ENCODE measurements at places on chromosomes 2 and 18. TPM values are rescaled to one million over a fixed set of nuclear protein-coding genes. Genes with fewer than 3 reads are reported as not detected.

The SERPINB12 gene
- not detected for total RNA-seq

The REG3G gene
- total RNA-seq, result not detected

The IL36B gene
- not detected for total RNA-seq

The PLEK gene
- total RNA-seq, result 3.7 TPM

The ALLC gene
- total RNA-seq, result not detected

The GRB14 gene
- 12.5 TPM for total RNA-seq

The PSMA8 gene
- total RNA-seq, result 0.46 TPM

The SCN7A gene
- total RNA-seq, result 19.6 TPM

The RIT2 gene
- total RNA-seq, result 59.3 TPM

The GPR39 gene
- total RNA-seq, result 1.2 TPM

The RNF152 gene
- total RNA-seq, result 144 TPM

The KIAA2012 gene
- total RNA-seq, result 2.5 TPM

The ALPP gene
- total RNA-seq, result not detected

The MAP3K19 gene
- 9.5 TPM for total RNA-seq

The FRZB gene
- 5.5 TPM for total RNA-seq

The REG1B gene
- not detected for total RNA-seq

The SH3RF3 gene
- 6.5 TPM for total RNA-seq

The FAM237A gene
- 0.46 TPM for total RNA-seq

The TUBA4A gene
- total RNA-seq, result 16.4 TPM

The RAB6D gene
- 3.0 TPM for total RNA-seq

The REG3A gene
- total RNA-seq, result not detected

The MERTK gene
- 9.7 TPM for total RNA-seq

The C18orf54 gene
- total RNA-seq, result 9.2 TPM

The CRYGC gene
- total RNA-seq, result not detected

The MYO5B gene
- 6.5 TPM for total RNA-seq

The FAM110C gene
- total RNA-seq, result 2.3 TPM

The GLI2 gene
- total RNA-seq, result 1.2 TPM
